ENCODE measurements at places on chromosomes 7 and 10.

DNA sequence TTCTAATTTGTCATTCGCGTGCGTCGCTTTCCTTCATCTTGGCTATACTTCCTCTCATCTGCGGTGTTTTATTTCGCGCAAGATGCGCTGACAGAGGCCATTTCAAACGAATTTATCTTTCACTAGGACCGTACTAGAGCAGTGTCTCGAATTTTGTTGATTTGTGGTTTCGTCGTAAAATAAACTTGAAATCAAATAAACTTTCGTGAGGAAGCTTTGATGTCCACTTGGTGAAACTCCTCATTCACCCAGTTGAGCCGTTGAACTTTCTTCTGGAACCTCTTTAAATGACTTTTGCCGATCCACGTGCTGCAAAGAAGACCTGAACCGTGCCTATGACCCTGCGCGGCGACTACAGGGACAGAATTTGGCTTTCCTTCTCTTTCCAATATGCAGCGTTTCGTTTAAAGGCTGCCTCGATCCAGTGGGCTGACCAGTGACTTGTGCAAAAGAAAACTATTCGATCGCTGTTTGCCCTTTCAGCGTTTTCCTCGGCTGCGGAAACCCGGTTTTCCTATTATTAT lies 163.9 kb upstream of the PPP1R3A start:
- no peak for DNase-seq

- DNase-seq: no peak
Observed at GRCh38 chr10:35191523-35191922, 64.9 kb downstream of the CREM start.

DNA sequence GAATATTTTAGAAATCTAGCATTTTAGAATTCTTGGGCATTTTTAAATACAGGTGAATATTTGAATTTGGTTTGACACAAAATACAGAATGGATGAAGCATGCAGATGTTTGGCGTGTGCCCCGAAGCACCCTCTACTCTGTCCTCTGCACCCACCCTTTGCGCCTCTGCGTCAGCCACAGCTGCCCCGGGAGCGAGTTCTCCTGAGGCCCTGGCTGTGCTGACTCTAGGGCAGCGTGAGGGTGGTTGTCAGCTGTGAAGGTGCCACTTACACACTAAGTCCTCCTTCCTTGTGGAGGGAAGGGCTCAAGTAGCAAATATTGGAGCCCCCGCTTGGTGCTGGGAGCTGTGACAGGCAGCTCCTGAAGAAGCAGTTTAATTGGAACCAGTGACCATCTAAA lies 48.4 kb downstream of the DAGLB start:
- DNase-seq: no peak

DNA sequence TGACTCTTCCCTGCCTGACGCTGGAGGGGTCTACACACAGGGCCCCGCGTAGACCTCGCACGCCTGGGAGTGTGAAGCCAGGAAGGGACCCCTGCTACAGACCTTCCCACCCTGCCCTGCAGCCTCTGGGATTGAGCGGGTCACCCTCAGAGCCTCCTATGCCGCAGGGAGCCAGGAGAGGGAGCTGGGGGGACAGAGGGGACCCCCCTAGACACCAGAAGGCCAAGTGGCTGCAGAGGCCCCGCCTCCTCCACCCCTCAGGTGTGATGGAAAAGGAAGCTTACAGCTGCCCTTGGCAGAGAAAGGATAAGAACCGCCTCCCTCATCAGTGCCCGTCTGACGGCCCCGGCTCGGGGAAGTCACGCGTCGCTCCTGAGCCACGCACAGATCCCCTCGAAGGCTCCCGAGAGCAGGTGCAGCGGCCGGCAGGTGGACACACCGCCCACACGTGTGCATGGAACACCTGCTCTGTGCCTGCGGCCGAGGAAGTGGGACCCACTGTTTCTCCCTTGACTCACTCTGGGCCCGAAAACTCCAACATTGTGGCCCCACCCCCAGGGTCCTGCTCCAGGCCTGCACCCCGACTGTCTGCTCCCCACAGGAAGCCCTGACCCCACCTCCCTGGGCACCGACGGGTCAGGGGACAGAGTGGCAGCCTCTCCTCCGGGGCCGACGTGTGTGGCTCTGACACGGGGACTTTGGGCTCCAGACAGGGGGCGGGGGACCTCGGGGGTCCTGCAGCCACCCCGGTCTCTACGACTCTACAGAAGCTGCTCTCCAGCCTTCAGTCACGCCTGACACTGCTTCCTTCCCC lies 73.3 kb downstream of the MICALL2 start:
- DNase-seq: no peak

GRCh38 chr7:131629217-131629882 lies 72.9 kb upstream of the PODXL start:
- DNase-seq: no peak

GRCh38 chr7:26603631-26604030 lies 260.8 kb downstream of the SKAP2 start:
- DNase-seq: no peak

- DNase-seq: no peak
Observed at GRCh38 chr7:26083113-26083512, 68.9 kb upstream of the NFE2L3 start.

DNA sequence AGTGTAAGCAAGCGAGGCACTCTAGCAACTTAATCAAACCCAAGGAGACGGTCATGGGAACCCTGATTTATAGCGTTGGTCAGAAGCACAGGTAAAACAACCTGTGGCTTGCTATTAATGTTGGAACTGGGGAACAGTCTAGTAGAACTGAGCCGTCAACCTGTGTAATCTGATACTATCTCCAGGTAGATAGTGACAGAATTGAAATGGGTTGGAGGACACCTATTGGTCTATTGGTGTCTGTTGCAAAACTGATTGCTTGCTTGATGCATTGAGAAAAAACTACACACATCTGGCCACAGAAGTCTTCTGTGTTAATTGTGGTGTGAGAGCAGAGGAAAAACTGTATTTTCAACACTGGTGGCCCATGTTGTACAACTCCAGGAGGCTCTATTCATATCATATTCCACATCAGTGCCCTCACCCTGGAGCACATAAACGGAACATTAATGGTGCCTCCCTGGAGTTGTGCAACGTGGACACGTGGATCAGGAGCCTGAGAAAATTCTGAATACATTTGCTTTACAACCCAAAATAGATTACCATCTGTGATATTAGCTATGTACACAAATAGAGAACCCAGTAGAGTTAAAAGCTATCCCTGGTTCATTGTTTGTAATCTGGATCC lies 112.2 kb downstream of the MYO3A start:
- DNase-seq: no peak

DNA sequence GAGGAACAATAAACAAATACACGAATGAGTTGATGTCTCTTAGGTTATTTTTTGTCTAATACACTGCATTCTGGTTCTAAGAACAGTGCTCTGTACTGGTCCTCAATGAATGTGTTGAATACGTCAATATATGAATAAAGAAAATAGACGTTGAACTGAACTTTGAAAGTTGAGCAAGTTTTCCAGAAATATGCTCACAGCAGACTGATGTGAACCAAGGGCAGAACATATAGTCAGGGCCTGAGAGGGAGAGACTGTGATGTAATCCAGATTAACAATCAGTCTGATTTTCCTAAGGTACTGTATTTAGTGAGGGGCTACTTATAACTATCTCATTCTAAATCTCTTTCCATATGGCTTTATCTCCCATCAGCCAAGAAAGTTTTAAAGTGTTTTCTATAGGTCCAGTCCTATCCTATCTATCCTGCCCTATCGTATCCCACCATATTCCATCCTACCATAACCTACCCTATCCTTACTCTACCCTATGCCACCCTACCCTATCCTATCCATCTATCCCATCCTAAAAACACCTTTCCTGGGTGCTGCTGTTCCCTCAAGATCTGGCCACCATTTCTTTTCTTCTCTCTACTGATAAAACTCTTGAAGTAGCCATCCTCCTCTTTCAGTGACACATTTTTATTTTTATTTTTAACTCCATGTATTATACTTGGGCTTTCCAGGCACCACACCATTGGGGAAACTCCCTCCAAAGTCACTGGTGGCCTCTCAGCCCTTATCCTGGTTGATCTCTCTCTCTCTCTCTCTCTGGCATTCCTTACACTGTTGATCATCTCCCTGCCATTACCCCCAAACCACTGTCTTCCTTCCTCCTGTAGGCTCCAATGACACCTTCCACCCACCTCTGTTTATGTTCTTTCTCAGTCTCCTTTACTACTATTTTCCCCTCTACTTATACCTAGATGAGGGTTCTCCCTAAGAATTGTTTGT lies 212.3 kb upstream of the SLC26A5 start:
- no peak for DNase-seq

- DNase-seq: no peak
Observed at GRCh38 chr10:78579995-78580394, 488.8 kb upstream of the ZMIZ1 start.

- no peak for DNase-seq
Observed at GRCh38 chr10:29977171-29977570, 82.2 kb downstream of the JCAD start.

DNA sequence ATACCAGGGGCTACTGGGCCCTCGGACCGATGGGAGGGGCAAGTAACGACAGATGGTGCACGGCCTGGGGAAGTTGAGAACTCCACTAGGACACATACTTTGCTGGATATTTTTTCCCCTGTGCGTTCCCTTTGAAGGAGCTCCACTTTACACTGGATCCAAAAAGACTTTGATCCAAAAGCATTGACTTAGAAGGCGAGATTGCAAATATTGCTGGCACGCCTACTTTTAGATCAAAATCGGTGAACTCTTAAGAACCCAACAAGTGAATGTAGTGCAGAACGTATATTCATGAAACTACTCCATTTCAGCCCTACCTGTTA lies 436 bp upstream of the SLC25A13 start:
- DNase-seq: no peak

DNA sequence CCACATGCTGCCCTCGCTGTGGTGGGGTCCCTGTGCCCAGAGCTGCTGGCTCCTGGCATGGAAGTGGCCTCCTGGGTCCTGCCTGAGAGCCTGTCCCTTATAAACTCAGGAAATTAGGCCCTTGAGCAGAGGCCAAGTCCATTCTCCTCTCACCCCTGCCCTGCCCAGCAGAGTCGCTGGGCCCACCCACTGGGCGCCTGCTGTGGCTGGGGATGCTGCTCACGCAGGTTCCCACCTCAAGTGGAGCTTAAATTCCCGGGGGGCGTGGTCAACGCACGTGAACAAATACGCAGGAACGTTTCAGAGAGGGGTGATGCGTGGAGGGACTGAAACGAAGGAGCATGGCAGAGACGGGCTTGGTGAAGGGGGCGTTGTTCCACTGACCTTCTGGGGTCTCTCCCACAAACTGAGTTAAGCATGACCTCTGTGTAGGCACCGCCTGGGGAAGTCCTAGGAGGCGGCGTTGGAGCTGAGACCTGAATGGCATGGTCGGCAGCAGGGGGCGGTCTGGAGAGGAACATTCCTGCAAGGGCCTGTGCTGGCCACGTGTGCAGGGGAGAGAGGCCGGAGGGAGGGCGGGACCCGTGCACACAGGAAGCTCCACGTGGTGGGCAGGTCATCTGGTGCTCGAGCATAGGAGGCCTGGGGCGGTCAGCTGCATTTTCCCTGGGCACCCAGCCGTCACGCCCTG lies 27.9 kb downstream of the FAM20C start:
- no peak for DNase-seq

- DNase-seq: no peak
Observed at GRCh38 chr10:3682745-3683144, 102.3 kb downstream of the KLF6 start.

DNA sequence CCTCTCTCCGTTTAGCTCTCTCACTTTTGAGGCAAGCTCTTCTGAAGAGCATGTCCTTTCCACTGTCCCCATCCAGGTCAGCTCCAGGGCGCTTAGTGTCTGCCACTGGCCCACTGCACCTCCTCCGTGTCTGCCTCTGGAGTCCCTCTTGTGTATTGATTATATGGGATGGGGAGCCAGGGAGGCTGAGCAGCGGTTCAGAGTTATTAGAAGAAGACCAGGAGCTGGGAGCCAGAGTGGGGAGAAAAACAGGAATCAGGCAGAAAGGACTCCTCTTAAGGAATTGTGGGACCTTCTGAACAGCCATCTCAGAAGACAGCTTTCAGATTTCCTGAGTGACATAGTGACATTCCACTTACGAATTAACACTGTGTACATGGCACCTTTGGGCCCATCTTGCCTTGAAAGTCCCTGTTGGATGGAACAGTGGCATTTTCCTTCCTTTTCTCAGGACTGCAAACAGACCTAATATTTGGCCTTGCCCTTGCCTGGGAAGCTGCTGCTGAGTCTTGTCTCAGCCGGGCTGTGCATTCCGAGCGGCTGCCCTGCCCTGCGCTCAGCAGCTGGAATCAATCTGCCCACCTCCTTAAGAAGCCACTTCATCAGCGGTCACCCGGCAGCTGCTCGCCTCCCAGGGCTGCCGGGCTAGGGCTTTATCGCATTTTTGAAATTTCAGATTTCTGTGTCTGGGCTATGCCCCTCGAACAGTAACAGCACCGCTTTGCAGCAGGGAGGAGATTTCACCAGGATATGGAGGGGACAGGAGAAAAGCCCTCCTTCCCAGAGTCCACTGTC lies 81.1 kb upstream of the PRKG1 start:
- DNase-seq: no peak

GRCh38 chr7:77269360-77270093 lies 69.9 kb upstream of the FGL2 start:
- DNase-seq: no peak

DNA sequence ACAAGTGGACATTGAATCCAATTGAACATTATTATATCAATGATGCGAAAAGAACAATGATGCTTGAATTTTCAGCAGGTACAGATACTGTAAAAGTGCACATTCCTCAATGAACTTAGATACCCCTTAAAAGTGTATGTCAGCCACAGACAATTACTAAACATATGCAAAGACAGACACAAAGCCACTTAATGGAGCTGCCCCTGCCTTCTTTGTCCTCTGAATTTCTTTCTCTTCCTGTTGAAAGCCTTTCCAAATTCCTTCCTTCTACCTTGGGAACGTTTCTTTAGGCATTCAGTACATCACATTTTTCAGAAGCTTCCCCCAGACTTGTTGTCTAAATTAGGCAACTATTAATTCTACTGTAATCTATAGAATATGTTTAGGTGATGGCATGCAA lies 706.8 kb upstream of the MBL2 start:
- no peak for DNase-seq

DNA sequence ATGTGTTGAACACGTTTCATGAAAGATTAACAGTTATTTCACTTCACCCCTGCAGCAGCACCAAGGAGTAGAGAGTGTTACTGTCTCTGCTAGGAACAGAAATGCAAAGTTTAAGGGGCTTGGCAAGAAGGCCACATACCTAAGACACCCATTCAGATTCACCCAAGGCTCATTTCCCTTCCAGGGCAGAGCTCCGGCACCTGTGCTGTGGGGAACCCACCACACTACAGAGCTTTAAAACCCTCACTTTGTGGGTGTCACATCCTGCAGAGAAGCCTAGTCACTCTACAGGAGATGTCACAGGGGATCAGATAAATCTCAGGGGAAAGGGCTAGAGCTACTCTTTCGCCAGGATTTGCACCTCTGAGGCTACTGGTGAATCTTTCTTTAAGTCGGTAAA lies 176.1 kb upstream of the KLF6 start:
- DNase-seq: peak; percentile 25

DNA sequence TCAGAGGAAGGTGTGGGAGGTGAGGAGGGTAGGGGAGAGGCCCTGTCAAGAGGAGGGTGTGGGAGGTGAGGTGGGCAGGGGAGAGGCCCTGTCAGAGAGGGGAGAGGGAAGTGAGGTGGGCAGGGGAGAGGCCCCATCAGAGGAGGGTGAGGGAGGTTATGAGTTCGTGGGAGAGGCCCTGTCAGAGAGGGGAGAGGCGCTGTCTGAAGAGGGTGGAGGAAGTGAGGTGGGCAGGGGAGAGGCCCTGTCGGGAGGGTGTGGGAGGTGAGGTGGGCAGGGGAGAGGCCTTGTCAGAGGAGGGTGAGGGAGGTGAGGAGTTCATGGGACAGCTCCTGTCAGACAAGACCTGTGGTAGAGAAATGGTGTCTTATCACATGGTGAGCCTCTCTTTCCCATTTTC lies 74.4 kb downstream of the INPP5A start:
- DNase-seq: no peak

GRCh38 chr7:16795624-16796023 lies 9.2 kb downstream of the AGR2 start:
- no peak for DNase-seq

All from activated T-helper 1 cell treated with anti-CD3 and anti-CD28 coated beads, Interleukin-2, amount 50 U/mL, for 16 hours (primary cell).